ENCODE measurements at places on chromosomes 3 and 15. TPM values are rescaled to one million over a fixed set of nuclear protein-coding genes. Genes with fewer than 3 reads are reported as not detected.

The PLA2G4B gene
- 5.3 TPM for total RNA-seq

DNA sequence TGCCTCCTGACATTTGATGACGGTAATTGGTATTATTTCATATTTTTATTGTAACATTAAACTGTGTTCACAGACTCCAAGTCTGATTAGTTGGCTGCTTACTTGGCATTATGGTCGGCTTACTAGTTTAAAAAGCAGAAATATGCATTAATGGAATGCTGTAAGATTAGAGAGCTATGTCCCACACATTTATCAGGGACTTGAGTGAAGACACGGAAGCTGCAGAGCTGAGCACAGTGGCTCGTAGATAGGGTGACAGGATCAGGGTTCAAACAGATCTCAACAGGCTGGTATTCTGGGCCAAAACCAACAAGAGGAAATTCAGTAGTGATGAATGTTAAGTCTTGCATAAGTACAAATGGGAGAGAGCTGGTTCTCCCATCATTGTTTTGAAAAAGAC lies 113.8 kb downstream of the ADAMTSL3 start:
- no peak for DNase-seq

- no peak for DNase-seq
Observed at GRCh38 chr3:42500909-42501308, 1.5 kb upstream of the VIPR1 start.

- DNase-seq, result no peak
Observed at GRCh38 chr15:67992834-67993233, 61.3 kb upstream of the PIAS1 start.

GRCh38 chr3:63818282-63819150 lies 583 bp upstream of the C3orf49 start:
- peak; percentile 65 for DNase-seq
